ENCODE measurements at places on chromosomes 6 and 20.

DNA sequence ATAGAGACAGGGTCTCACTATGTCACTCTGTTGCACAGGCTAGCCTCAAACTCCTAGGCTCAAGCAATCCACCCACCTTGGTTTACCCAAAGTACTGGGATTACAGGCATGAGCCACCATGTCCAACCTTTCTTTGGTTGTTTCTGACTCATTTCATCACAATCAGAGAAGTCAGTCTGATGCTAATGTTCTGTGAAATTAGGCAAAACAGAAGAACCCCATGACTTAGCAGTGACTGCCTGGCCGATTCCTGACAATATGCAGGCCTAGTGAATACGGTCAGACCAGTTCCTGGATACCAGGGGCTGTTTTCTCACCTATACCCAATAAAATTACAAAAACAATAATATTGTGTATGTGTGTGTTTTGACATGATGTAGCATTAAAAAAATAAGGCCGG lies 58.8 kb upstream of the BTN3A2 start:
- DNase-seq, result no peak

GRCh38 chr20:31705598-31706597 lies 16.8 kb downstream of the BCL2L1 start:
- no peak for DNase-seq

DNA sequence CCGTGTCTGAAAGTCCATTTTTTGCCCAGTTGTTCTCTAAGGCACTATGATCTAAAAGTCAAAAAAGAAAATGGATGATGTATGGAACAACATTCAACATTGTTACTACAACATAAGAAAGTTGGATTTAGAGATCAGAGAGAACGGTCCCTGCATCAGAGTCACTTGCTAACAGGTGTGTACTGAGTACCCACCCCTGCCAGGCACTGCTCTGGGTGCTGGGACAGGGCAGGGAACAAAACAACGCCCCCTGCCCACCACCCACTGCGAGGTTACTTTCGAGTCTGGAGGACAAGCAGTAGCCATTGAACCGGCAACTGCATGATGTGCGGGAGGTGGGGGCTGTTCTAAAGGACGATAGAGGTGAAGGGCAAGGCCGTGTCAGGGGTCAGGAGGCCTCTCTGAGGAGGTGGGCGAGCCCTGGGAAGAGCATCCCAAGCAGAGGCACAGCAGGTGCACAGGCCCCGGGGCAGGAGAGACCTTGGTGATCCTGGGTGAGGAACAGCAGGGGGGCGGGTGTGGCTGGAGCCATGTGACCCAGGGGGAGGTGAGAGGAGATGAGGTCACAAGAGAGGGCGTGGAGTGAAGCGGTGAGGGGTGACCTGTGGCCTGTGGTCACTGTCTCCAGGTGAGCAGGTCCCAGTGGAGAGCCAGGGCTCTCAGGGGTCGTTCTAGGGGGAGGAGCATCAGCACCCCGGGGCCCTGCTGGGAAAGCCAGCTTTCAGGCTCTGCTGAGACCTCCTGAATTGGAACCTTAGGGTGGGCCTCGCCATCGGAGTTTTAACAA lies 197.5 kb upstream of the SULF2 start:
- DNase-seq, result no peak

DNA sequence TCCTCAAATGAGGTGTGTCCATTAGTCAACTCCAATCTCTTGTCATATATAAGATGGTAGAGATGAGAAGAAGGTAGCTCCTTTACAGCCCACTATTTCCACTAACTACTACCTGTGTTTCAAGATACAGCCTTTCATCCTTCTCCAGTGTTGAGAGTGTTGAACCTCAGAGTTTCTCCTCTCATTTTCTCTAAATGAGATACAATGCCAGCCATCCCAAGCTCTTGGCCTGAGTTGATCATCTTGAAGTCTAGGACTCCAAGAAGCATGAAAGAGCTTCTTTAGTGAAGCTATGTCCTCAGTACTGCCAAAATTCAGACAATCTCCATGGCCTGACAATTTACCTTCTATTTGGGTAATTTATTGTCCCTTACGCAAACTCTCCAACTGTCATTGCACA lies 548 bp upstream of the HLA-DRA start:
- DNase-seq, result no peak

- DNase-seq, result no peak
Observed at GRCh38 chr6:109523478-109523877, 40.5 kb upstream of the ZBTB24 start.

- peak; percentile 10 for DNase-seq
Observed at GRCh38 chr6:118283766-118284165, 264.3 kb upstream of the PLN start.

- DNase-seq, result no peak
Observed at GRCh38 chr6:85867595-85867994, 224.9 kb upstream of the SYNCRIP start.

DNA sequence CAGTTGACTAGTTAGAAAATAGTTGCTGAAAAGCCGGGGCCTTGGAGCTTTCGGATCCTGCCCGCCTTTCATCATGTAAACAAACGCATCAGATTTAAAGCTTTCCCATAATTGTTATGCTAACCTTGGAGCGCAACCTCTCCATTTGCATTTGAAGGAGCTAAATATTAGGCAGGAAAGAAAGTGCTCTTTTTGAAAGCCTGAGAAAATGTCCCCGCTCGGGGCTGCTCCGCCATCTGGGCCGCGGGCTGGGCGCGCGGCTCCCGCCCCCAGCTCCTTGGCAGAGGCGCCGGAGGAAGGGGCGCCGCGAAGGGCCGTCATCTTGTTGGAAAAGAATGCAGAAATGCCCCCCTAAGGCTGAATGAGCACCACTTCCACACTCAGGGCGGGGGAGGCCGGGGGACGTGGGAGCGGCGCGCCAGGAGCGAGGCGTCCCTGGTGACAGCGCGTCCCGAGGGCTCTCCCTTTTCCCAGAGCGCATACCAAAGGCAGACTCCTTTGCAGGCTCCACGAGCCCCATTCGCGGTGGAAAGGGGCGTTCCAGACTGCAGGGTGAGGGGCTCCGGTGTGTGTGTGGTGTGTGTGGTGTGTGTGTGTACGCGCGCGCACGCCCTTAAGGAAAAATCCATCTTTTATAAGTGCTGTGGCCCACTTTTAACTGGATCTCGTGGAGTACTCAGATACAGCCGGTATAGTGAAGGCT lies 145.6 kb upstream of the ID4 start:
- DNase-seq, result no peak

DNA sequence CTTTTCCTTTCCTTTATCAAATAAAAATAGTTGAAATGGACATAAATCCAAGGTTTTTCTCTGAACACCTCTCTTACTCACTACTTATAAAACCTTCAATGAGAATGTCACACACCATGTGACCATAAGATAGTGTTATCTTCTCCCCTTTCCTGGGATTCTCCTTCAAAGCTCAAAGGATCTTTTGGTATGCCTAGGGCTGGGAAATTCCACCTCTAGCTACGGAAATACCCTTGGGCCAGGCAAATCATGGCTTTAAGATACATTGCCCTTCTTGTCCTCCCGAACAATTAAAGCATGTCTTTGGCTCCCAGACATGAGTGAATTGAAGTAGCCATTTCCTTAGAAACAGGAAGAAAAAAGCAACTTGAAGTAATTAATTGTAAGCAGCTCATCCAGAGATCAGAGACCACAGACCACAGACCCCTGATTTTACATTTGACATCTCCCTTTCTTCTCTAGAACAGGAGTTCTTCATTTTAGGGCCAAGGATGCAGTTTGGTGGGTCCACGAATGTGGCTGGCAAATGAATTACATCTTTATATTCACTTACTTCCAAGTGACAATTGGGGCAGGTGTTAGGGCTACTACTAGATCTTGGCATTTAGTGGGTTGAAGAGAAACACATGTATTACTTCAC lies 4.1 kb downstream of the PLCB4 start:
- DNase-seq, result no peak

GRCh38 chr6:42009844-42010184 lies 40.5 kb upstream of the TAF8 start:
- DNase-seq, result no peak

DNA sequence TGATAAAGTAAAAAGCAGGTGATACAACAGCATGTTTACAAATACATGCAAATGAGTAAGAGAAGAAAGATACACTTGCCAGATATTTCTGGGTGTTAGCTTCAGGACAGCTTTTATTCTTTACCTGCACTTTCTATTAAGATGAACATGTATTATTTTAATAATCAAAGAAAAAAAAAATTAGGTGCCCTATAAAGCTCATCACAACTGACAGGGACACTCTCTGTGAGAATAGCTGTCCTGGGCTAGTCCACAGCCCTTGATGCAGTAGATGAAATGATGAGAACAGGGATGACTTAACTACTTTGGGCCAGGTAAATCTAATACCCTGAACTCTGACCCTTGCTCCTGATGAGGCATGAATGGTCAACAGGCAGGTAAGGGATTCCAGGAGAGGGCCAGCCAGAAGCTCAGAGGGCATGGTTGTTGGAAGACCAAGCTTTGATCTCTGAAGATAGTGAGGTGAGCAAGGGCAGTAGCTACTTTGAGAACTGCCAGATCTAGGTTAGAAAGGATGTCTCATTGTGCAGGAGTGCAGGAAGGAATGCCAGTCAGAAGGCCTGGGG lies 15.6 kb downstream of the NSFL1C start:
- no peak for DNase-seq

- no peak for DNase-seq
Observed at GRCh38 chr20:24097506-24098245, 109.1 kb upstream of the GGTLC1 start.

DNA sequence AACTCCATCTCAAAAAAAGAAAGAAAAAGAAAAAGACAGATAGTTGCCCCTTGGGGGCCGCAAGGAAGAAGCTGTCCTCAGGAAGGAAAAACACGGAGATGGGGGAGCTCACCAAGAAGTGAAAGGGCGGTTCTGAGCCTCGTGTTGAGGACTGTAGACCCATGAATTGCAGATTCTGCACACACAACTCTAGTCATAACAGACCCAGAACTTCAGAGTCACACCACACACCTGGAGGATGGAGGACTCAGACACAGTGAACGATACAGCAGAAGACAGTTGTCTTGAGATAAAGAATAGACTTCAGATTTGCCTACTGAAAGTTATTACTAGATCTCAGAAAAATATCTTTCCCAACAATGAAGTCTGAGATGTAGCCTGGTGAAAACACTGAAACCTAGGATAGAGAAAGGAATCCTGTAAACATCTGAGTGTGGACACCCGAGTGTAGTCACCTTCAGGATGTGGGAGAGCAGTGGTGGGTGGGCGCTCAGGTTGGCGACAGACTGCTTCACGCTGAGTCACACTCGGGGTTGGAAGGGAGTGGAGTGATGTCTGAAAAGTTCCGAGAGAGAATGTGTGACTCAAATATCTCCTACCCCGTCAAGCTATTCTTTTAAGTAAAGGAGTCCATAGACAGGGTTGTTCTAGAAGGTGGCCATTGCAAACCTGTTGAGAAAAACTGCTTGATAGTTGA lies 88.1 kb downstream of the MAP3K4 start:
- peak; percentile 4 for DNase-seq

- DNase-seq, result no peak
Observed at GRCh38 chr6:133062077-133062476, 179.1 kb upstream of the EYA4 start.

DNA sequence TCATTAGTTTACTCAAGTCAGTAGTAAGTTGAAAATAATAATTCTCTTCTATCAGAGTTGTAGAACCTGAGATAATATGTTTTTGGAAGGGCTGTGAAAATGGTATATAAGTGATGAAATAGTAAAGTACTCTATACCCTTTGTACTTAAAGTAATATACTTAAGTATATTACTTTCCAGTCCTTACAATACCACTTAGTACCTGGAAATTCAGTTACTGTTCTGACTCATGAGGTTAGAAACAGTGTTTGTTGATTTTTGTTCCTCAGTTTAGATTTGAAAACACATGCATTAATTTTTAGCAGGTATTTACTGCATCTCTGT lies 10.1 kb downstream of the TULP4 start:
- DNase-seq, result no peak

DNA sequence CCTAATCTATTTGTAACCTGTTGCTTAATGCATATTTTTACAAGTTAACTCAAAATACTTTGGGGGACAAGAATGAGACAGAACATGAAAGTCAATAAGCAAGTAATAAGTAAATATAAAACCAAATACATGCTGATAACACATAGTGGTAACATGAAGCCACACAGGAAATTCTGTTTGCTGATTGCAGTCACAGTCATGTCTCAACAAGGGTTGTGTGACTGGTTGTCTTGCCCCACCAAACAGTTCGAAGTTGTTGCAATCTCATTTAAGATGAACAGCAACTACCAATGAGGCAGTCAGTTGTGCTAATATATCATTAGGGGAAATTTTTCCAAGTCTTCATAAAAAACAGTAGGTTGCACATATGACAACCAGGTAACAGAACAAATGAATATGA lies 14.5 kb downstream of the CD24 start:
- DNase-seq, result no peak

DNA sequence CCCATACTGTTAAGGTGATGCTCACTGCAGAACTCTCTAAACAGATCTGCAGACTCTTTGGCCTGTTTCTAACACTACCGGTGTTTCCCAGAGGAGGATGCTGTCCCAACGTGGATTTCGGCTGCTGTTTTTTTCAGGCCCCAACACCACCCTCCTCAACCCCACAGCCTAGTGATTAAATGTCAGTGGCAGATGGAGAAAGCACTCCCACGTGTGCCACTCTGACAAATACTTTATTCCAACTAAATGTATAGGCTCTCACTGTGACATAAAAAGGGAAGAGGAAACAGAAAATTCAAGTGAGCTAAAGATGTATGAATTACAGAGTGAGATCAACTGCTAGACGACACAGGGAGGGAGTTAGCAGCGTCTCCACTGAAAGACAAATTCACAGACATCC lies 3.6 kb downstream of the TBC1D20 start:
- DNase-seq, result no peak

GRCh38 chr20:823574-823902 lies 10.0 kb upstream of the FAM110A start:
- no peak for DNase-seq

GRCh38 chr6:147547369-147547902 lies 38.9 kb downstream of the SAMD5 start:
- no peak for DNase-seq

DNA sequence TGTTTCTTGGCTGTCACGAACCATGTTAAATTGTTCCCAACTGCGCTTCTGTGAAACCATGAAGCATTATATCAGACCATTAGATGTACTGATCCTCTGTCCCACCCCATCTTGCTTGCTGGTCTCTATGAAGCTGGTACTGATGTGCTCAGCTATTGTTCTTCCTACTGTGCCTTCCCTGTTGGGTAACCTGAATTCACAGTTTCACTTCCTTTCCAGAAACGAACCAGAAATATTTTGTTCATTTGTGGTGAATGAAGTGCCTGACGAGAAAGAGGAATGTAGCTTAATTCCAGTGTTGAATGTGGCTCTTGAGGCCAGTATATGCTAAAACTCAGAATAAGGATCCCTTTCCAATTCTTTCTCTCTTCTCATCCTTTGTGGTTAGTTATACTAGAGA lies 58.1 kb upstream of the SNAP91 start:
- DNase-seq, result no peak

DNA sequence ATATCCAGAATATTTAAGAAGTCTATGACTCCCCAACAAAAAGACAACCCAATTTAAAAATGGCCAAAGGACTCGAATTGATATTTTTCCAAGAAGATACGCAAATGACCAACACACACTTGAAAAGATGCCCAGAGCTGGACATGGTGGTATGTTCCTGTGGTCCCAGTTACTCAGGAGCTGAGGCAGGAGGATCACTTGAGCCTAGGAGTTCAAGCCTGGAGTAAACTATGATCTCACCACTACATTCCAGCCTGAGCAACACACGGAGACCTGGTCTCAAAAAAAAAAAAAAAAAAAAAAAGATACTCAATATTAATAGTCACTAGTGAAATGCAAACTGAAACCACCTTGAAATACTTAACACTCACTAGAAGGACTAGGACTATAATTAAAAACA lies 12.2 kb upstream of the ARMC2 start:
- DNase-seq, result no peak

Measured in activated CD8-positive, alpha-beta memory T cell treated with anti-CD3 and anti-CD28 coated beads for 1 hour (primary cell).